ENCODE measurements at places on chromosomes 16 and 17.

DNA sequence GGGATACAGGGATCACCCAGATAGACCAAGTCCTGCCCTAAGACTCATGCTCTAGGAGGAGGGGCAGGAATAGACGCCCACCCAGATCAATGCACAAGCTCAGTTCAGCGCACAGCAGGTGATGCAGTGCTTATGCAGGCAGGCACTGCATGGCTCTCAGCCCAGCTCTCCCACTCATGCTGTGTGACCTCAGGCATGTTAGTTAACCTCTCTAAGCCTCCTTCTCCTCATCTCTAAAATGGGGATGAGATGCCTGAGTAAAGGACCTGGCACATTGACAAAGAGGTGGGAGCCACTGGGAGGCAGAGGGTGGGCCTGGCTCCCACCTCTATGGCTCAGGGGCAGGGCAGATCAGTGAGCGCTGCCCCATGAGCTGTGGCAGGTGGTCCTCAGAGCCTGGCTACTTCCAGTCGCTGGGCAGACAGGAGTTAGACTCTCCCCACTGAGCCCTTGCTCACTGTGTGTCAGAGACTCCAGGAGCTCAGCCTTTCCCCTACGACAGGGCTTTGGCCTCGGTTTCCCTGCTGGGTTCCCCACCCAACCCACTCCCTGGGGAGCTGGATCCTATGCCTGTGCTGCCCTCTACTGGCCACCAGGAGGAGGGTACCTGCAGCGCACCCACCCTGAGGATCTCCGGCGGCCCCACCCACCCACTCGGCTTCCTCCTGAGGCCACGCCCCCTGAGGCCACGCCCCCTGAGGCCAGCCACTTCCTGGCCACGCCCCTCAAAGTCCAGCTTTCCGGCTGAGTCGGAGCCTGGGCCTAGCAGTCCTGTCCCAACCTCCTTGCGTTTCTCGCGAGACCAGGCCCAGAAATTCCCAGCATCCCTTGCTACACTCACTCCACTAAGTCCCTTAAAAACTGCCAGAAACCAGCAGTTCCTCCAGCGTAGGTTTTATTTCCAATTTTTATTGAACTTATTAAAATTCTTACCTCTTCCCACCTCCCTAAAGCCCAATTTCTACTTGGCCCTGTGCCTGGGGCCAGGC, 196.1 kb downstream of the GSG1L start:
- DNase-seq, result peak; percentile 74

DNA sequence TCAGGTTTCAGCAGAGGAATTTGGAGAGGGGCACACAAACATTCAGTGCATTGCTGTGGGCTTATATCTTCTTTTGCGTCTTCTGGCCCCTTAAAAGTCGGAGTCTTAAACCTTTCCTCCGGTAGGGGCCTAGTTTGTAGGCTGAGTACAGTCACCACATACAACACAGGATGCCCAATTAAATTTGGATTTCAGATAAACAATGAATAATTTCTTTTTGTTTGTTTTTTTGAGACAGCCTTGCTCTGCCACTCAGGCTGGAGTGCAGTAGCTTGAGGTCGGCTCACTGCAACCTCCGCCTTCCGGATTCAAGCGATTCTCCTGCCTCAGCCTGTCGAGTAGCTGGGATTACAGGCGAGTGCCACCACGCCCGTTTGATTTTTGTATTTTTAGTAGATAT, 26.7 kb upstream of the ADORA2B start:
- no peak for DNase-seq

DNA sequence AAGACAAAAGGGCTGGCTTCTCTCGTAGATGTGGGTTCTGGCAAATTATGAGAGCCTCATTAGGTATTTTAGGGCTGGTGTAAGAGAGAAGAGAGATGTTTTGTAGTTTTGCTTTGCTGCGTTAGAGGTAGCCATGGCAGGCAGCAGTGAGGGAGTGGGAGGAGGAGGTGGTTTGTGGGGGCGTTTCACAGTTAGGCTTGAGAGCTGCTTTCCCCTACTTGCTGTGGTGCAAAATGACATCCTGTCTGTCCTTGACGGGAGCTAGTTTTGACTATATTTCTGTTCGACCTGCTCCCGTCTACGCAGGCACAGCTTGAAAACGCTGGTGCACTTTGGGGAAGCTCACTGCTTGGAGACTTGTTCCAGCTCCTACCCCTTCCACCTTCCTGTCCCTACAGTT, 75.5 kb downstream of the SLC5A11 start:
- no peak for DNase-seq

DNA sequence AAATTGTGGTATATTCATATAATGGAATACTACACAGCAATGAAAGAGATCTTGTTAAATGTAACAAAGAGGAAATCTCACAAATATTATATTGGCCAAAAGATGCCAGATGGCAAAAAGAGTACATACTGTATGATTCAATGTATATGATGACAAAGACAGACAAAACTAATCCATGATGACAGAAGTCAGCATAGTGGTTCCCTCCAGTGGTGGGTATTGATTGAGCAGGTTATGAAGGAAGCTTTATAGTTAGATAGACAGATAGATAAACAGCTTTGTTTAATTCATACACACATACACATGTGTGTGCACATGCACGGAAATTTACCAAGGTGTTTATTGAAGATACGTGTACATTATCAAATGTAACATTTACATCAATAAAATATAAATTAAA, 74.4 kb upstream of the SMIM36 start:
- DNase-seq, result no peak

All from RWPE1 (cell line).